Right ventricle myocardium inferior (tissue), 1 donor: ENCODE measurements at places on chromosomes 11 and 22. TPM values are rescaled to one million over a fixed set of nuclear protein-coding genes. Genes with fewer than 3 reads are reported as not detected.

DNA sequence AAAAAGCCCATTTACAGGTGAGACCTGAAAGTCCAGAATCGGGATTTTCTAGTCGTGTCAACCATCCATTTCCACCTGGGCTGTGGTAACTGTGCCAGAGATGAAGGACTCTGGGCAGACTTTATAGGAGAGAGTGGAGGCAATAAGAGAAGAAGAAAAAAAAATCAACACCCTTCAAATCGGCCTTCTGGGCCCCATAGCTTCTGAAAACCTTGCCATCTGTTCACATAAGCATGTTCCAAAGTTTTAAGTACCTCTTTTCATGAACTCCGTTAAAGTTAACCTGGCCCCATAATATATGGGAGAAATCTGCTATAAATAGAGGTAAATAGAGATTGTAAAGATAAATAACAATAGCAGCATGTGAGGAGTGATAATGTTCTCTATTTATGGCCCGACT, 470.5 kb downstream of the MIAT start:
- DNase-seq = no peak

- no peak for DNase-seq
These were observed 734 bp downstream of the ZP1 start for GRCh38 chr11:60867871-60868681.

GRCh38 chr11:10418950-10419310, 36.1 kb upstream of the AMPD3 start:
- no peak for DNase-seq

DNA sequence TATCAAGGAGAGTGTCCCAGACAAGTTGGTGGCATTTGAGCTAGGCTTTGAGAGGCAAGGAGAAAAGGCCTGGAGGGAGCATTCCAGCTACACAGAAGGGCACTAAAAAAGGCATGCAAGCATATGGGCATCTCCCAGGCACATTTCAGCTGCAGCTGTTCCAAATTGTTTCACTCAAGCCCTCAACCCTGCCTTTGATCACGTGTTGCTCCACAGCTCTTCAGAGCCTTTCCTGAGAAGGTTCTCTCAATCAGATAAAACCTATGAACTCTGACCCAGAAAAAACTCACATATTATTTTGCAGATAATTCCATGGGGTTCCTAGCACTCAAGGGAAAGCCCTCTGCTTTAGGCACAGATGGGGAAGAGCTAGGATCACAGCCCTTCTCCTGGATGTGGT, 24.4 kb upstream of the HSPA8 start:
- no peak for DNase-seq

- no peak for DNase-seq
These were observed 48.0 kb upstream of the L3MBTL2 start for GRCh38 chr22:41157083-41157482.

DNA sequence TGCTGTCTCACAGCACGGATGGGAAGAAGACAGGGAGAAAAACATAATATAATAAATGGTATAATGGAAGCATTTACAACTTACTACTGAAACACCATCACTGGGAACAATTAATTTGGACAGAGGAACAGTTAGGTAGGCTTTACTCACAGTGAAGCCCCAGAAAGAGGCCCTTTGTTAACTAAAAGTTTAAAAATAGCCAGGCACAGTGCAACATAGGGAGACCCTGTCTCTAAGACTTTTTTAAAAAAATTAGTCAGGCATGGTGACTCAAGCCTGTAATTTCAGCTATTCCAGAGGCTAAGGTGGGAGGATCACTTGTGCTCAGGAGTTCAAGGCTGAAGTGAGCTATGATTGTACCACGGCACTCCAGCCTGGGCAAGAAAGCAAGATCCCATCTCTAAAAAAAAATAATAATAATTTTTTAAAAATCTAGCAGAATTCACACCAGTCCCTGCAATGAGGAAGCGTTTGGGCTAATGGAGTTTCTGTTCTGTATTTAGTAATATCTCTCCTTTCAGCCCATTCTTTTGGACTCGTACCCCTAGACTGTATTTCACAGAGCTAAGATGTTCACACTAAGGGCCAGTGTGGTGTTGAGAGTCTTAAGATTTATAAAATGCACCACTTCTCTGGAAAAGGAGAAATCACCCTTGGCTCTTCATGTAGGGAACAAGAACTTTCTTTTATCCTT, 275.5 kb downstream of the SOX6 start:
- DNase-seq = no peak

DNA sequence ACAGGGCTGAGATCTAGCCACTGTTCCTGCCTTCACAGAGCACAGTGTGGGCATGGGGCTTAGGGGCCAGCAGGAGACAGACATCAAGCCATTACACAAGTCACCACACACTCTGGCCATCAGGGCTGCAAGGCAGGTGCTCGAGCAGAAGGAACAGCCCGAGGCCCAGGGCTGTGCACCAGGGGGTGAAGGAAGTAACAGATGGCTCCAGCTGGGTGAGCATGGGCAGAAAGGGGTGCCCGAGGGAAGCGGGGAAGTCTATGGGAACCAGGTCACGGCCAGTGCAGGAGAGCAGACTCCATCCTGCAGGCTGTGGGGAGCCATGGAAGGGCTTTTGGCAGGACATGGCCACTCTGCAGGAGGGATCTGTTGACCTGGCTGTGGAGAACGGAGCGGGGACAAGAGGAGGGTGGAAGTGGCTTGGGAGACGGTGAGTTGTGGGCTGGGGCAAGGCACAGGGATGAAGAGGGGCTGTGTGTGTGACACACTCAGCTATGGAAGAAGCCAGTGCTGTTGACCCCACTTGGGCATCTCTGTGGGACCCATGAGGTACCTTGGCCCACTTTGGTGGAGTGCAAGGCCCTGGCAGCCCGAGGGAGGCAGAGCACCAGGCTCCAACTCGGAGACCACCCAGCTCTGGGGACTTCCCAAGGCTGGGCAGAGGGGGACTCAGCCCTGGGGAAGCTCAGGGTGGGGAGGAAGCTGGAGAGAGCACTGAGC, 3.6 kb downstream of the C11orf68 start:
- DNase-seq = no peak

GRCh38 chr11:124075841-124076651, 34.9 kb upstream of the OR10G7 start:
- DNase-seq = no peak

DNA sequence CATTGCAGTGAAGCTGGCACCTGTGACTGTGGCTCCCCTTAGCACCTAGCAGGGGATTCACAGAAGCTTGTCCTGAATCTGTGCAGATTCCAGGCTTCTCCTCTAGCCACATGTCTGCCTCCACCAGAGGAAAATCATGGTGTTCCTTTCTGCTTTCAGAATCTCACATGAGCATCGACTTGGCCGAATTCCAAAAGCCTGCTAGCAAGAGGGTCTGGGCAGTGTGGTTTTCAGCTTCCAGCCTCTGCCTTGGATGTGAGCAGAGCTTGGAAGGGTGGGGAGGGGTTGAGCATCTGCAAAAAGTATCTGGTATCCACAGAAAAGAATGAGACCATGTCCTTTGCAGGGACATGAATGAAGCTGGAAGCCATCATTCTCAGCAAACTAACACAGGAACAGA, 911.1 kb downstream of the TBC1D22A start:
- DNase-seq = no peak

DNA sequence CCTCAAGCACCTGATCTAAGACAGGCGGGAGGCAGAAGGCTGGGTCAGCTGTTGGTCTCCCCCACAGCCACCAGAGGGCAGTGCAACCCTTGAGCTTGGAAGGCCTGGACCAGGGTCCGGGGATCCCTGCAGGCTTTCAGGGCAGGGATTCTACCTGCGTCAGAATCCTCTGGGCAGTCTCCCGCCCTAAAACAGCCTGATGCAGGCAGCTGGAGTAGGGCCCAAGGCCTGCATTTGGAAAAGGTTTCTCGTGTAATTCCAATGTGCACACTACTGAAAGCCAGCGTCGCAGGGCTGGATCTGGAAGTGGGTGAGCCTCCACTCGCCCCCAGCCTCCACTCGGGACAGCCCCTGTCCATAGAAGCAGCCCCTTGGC, 31.8 kb downstream of the BID start:
- DNase-seq = peak; percentile 74

GRCh38 chr11:64839335-64839734, 5.1 kb downstream of the CDC42BPG start:
- no peak for DNase-seq

DNA sequence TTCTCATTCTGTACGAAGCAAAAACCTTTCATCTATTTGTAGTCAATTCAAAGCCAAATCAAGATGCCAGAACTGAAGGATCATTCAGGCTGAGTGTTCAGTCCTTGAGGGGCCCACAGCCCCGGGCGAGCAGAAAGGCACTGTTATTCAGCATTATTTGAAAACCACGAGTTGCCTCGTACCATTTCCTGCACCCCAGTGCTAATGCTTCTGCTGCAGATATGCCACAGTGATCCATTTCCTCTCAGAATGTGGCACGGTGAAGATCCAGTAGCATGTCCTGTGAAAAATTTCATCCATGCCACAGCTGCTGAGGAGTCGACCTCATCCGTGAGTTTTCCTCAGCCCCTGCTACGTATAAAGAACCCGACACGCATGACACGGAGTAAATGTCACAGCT, 85.4 kb downstream of the OSBP2 start:
- no peak for DNase-seq

GRCh38 chr11:65262776-65263175, 1.0 kb downstream of the POLA2 start:
- DNase-seq = no peak

GRCh38 chr11:126355926-126356897, 726 bp downstream of the ST3GAL4 start:
- no peak for DNase-seq

- DNase-seq = no peak
These were observed 1496.4 kb downstream of the TBC1D22A start for GRCh38 chr22:48258811-48259210.

- peak; percentile 88 for DNase-seq
These were observed 17.3 kb upstream of the PRR5 start for GRCh38 chr22:44684506-44685383.

- DNase-seq = peak; percentile 23
These were observed 36.4 kb upstream of the TH start for GRCh38 chr11:2207773-2208621.

DNA sequence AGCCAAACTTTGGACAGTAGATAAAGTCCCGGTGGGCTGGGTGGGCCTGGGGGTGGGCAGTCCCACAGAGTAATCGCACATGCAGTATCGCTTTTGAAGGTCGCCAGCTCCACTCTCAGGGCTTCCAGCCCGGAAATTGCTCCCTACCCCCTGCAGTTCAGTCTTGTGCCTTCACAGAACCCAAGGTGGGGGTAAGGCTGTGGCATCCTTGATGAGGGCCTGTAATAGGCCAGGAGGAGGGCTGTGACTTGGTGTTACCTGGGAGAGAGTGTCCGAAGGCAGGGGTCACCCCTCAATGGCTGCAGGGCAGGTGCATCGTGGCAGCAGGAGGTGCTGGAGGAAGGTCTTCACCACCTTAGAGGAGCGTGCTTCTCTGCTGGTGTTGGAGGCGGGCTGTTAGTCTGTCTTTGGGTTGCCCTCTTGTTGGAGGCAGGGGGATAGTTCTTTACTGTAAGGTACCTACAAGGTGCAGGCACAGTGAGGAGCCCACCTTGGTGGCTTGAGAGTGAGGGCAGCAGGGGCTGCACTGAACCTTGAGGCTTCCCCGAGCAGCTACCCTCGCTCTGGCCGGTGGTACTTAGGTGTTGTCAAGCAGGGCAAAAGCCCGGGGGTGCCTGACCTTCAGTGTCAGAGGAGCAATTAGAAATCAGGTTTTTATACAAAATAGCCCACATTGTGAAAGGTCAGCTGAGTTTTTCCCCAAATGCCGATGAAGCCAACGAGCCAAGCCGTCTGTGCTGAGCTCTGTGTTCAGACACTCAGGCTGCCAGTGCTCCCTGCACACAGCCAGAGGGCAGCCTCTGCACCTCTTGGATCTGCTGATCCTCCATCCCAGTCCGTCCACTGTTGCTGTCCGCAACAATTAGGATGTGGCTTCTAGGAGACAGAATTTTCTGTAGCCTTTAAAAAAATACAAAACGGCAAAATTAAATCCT, 21.9 kb downstream of the SAMM50 start:
- DNase-seq = no peak

GRCh38 chr11:36501236-36501635, 8.8 kb downstream of the TRAF6 start:
- DNase-seq = no peak

GRCh38 chr11:76620489-76620888, 50.1 kb downstream of the LRRC32 start:
- no peak for DNase-seq

DNA sequence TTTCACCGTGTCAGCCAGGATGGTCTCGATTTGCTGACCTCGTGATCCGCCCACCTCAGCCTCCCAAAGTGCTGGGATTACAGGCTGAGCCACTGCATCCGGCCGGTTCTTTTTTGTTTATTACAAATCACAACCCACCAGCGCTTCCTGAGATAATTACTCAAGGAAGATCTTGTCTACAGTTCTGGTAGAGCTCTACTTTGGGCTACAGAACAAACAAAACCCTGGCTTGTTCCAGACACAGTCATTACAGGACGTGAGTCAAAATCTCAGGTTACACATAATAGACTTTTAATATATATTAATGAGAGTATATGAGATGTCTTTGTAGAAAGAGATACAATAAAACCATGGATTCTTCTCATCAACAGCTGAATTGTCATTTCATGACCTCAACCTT, 42.8 kb upstream of the NUP50 start:
- DNase-seq = no peak

- DNase-seq = no peak
These were observed 78.2 kb downstream of the FAT3 start for GRCh38 chr11:92302770-92303169.

DNA sequence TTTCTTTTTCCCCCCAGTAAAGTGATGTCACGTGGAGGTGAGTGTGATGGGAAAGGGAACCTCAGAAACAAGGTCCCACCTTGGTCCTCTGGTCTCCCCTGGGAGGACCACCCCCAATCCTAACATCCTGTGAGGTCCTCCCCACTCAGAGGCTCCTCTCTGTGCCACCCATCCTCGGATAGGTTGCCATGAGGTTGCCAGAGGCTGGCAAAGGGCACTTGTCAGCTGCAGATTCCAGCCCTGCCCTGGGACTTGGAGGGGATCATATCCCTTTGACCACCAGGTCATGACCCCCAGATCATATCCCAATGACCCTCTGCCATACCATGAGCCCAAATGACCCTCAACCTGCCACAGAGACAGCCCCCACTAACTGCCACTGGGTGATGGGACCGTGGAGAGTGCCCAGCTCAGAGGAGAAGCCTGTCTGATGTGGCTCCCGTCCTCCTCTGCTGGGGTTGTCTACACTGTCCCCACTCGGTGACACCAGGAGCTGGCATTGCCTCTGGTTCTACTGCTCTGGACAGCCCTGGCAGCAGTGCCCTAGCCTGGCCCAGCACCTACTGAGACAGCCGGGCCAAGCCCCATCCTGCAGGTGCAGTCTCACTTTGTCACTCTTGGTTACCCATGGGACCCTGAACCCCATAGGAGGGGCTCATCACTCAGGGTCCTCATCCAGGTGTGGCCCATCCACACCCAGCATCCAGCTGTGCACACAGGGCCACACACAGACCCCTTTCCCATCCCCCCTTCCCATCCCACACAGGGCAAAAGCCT, 90.2 kb upstream of the KCNQ1OT1 start:
- peak; percentile 20 for DNase-seq

GRCh38 chr22:27274770-27275449, 526.6 kb downstream of the MN1 start:
- no peak for DNase-seq

GRCh38 chr11:74257959-74258553, 53.4 kb downstream of the P4HA3 start:
- DNase-seq = no peak

Gene PKP3
- 0.32 TPM for total RNA-seq

Gene OR52E6
- total RNA-seq = not detected

Gene UBQLNL
- 0.24 TPM for total RNA-seq

Gene SAA2
- total RNA-seq = 1.8 TPM
